Activated CD4-positive, alpha-beta T cell treated with anti-CD3 and anti-CD28 coated beads, Interleukin-2, amount 50 U/mL, for 16 hours (primary cell): ENCODE measurements at places on chromosomes 6 and 20.

- DNase-seq, result peak; percentile 79
Observed at GRCh38 chr6:144580039-144580438, 294.9 kb downstream of the UTRN start.

GRCh38 chr6:42400061-42400760 is 51.5 kb downstream of the TRERF1 start:
- no peak for DNase-seq

- DNase-seq, result no peak
Observed at GRCh38 chr20:38338849-38339520, 7.3 kb upstream of the LBP start.

GRCh38 chr20:31806564-31807355 is 12.4 kb upstream of the MYLK2 start:
- DNase-seq, result no peak

GRCh38 chr6:108546079-108547049 is 14.4 kb upstream of the FOXO3 start:
- no peak for DNase-seq

DNA sequence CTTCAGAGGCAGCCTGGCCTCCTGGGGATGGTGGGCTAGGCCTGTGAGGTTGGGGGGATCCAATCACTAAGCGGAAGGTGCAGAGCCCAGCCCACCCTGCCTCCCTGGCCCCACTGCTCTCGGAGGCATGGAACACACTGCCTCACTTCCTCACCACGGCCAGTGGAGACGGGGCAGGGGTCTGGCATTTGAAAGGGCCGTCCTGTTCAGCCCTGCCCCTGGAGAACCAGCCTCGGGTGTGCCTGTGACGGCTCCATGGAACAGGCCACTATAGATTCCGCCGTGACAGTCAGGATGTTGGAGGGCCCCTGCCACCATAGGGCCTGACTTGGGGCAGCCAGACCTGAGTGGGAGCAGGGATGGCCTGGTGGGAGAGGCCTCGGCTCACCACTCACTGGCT is 110.2 kb downstream of the DACT2 start:
- no peak for DNase-seq
